ENCODE measurements at places on chromosomes 2 and 18.

GRCh38 chr2:137123226-137123625, 357.9 kb downstream of the THSD7B start:
- no peak for DNase-seq

GRCh38 chr2:161796192-161796591, 172.0 kb downstream of the SLC4A10 start:
- no peak for DNase-seq

DNA sequence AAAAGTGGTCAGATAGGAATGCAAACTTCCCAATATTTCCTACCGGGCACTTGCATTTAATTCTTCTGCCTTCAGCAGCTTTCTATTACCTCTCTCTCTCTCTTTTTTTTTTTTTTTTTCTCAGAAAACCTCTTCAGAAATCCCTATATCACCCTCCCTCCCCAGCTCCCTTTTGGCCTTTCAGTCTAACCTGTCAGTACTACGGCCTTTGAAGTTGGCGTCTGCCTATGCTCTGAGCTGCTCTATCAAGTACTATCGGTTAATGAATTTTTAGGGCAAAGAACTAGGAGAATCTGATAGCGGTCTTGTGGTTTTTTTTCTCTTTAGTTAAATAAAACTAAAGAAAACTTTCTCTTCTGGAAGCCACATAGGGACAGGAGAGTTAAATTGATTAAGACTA, 122.4 kb upstream of the MAPRE2 start:
- DNase-seq, result no peak

DNA sequence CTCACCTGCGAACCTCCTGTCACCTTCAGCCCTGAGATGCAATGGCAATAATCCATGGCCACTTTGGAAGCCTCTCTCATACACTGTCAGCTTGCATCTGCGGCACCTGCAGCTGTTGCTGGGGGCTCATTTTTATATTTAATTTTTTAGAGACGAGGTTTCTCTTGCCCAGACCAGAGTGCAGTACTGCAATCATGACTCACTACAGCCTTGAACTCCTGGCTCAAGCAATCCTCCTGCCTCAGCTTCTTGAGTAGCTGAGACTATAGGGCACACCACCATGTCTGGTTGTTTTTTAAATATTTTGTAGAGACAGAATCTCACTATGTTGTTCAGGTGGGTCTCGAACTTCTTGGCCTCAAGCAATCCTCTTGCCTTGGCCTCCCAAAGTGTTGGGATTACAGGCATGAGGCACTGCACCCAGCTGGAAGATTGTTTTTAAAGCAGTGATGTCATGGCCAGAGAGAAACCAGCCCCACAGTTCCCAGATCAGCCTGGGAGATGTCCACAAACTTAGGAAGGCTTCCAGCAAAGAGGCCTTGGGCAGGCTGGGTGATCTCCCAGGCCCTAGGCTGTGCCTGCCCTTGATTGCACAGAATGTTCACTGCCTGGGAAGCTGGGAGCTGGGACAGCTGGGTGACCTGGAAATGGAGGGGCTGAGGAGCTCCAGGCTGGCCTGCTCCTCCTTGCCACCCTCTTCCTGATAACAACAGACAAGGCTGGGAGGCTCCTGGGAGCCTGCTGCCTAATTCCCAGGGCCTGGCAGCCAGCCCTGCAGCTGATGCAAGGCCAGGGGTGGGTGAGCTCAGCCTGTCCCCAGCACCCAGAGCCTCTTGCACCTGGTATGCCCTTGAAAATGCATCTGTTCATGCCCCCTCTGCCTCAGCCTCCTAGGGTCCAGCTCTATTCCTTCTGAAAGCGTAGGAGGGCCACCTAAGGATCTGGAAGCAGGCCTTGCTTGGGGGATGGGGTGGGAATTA, 27.1 kb downstream of the SH2D6 start:
- no peak for DNase-seq

DNA sequence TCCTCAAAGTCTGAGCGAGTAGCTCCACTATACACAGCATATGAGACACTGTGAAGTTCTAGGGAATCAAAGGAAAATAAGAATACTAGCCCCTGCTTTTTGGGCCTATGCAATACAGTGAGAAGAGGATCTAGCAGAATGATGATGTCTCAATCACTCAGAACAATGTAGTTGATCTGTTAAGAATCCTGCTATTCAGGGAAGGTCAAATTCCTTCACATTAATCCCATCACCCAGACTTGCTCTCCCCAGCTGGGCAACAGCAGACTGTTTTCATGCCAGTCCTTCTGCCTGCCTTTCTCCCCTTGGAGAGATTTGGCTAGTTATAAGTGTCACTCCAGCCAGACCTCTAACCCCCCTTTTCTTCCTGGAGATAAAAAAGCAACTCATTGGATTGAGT, 230.0 kb upstream of the EPHA4 start:
- no peak for DNase-seq

DNA sequence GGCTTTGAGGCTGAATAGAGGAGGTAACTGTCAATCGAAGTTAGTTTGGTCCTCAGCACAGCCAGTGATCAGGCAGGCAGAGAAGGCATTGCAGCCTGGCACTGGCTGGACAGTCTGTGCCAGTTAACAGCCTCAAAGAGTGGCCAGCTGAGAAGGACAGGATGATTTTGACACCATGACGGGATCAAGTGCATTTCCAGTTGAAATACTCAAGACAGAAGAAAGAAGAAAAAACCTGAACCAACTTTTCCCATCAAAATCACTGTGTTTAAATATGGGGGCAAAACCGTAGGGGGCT, 96.7 kb upstream of the ZCCHC2 start:
- DNase-seq, result no peak

GRCh38 chr2:232372231-232373208, 6.0 kb upstream of the ALPP start:
- DNase-seq, result no peak

- no peak for DNase-seq
Measured at GRCh38 chr2:95388091-95388692, 14.3 kb upstream of the FAHD2A start.

DNA sequence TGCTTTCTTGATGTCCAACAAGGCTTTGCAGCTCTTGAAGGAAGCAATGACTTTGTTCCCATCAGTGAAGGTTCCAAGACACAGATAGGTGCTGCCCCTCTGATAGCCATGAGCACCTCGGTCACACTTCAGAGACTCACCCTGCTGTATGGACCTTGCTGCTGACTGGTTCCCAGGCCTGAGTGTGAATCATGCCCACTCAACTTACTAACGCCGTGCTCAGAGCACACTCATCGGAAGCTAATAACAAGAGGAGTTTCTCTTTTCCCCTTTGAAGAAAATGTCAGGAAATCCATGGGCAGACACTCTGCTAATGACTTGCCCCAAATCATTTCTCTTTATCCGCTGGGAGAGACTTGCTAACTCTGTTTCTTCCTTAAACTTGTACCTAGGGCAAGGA, 83.8 kb upstream of the ARL4C start:
- DNase-seq, result no peak

GRCh38 chr18:10559553-10560451, 34.0 kb downstream of the NAPG start:
- DNase-seq, result no peak

DNA sequence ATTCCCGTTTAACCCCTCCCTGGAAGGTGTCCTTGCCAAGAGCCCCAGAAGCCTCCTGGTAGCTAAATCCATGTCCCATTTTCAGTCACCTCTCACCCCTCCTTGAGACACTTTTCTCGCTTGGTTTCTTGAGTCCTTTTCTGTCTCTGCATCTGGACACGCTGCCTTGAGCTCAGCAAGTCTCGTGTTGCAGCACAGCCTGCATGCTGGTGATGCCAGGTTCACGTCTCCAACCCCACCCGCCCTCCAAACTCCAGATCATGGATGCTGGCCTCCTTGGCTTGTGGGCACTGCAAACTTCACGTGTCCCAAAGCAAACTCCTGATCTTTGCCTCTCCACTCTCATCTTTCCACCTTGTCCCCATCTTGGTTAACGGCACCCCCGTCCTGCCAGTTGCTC, 39.3 kb downstream of the CENPO start:
- DNase-seq, result no peak

- DNase-seq, result no peak
Measured at GRCh38 chr2:98710734-98711133, 20.2 kb downstream of the MGAT4A start.

Measured in activated CD4-positive, CD25-positive, alpha-beta regulatory T cell treated with anti-CD3 and anti-CD28 coated beads, Interleukin-2, amount 50 U/mL, for 16 hours (primary cell).